ENCODE measurements at places on chromosomes 7 and 10.

DNA sequence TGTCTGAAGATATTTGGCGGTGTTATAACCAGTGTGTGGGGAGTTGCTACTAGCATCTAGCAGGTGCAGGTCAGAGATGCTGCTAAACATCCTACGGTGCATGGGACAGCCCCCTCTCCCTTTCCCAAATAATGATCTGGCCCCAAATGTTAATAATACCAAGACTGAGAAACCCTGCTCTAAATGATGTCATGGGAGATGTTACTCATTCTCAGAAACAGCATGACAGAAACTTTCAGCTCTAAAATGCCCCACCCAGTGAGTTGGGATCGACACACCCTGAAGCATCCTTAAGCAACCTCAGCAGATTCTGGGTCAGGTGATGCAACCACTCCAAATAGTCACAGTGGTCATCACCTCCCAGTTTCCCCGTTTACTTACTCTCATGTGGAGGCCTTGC is 108.8 kb upstream of the MPP7 start:
- DNase-seq, result no peak

- DNase-seq, result no peak
Observed at GRCh38 chr10:59901470-59901869, 4.9 kb downstream of the CCDC6 start.

- DNase-seq, result no peak
Observed at GRCh38 chr10:128286141-128286761, 160.0 kb upstream of the MKI67 start.

GRCh38 chr7:27101957-27102580 is 414 bp downstream of the HOXA2 start:
- peak; percentile 47 for DNase-seq
